ENCODE measurements at places on chromosomes 6 and 20.

DNA sequence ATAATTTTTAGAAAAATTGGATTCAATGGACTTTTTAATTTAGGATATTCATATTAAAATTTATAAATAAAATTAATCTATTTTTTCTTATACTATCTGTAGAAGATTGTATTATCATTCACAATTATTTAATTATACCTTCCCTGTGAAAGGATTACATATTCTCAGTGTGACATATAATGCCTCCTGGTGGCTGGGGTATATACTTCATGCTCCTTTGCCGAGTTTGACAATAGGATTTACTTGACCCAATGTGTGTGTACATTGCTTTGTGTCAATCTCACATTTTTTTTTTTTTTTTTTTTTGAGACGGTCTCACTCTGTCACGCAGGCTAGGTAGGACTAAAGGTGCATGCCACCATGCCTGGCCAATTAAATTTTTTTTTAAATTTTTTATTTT, 230.0 kb upstream of the CHD6 start:
- no peak for DNase-seq

- no peak for DNase-seq
These were observed 241.0 kb downstream of the DLL1 start for GRCh38 chr6:170049641-170050561.

DNA sequence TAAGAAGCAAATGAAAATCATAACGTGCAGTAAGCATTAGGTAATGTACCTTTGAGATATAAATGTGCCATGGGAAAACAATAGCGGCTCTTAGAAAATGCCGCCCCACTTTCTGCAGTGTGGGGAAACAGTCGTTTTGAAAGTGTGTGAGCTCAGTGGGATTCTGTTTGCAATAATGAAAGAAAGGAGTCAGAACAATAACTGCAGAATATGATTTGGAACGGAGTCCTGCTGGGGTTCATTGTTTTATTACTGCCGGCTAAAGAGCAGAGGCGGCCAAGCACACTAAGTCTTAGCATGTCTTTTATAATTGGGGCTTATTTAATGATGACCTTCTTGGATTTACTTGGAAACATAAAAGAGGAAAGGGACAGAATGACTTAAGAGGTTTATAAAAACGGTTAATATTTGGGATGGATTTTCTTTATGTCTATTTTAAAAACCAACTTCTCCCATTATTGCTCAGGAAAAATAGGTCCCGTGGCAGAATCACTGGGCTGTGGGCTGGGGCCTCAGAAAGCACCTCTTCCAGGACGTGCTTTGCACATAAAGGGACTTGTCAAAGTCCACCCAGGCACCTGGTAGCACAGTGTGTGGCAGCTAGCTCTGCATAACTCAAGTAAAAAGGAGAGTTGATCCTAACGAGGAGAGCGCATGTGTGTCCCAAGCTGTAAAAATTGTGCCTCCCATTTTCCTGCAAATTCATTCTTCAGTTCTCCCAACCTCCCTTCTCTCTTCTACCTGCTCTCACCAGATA, 44.0 kb upstream of the SLC22A16 start:
- no peak for DNase-seq

DNA sequence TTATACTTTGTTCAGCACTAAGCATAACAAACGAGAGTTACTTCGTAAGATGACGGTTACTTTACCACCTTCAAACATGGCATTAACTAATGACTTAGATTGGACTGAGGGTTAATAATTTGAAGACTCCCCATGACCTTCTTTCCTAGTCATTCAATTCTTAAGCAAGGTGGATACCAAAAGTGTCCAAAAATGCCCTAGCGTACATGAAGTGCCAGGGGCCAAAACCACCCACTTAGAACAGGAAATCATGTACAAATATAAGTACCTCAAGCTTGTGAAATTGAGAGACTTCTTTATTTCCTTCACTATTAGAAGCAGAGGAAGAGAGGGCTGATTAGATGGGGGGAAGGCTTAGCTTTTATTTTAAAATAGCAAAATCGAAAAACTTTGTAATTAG, 166.4 kb downstream of the ATXN1 start:
- no peak for DNase-seq

GRCh38 chr6:26270486-26270861, 94.5 kb upstream of the BTN3A2 start:
- no peak for DNase-seq

Data from activated naive CD8-positive, alpha-beta T cell treated with anti-CD3 and anti-CD28 coated beads for 36 hours (primary cell).